ENCODE measurements at places on chromosomes 5 and 9.

DNA sequence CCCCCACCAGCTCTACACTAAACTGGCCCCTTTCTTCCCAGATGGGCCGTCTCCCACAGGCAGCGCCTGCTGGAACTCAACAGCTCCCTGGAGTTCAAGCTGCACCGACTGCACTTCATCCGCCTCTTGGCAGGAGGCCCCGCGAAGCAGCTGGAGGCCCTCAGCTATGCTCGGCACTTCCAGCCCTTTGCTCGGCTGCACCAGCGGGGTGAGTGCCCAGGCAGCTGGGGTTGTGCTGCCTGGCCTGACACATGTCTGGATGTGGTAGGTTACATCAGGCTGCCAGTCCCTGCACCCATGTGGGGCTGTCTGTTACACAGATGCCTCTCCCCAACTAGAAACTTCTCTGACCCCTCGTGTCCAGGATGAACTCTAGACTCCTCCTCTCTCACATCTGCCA, 9.8 kb downstream of the NHP2 start:
- no peak for DNase-seq

GRCh38 chr5:55680353-55680752, 31.8 kb downstream of the SLC38A9 start:
- DNase-seq: no peak

- DNase-seq: no peak
Observed at GRCh38 chr5:147101659-147102369, 133.0 kb upstream of the STK32A start.

GRCh38 chr5:83146441-83146840, 69.1 kb downstream of the XRCC4 start:
- DNase-seq: no peak

DNA sequence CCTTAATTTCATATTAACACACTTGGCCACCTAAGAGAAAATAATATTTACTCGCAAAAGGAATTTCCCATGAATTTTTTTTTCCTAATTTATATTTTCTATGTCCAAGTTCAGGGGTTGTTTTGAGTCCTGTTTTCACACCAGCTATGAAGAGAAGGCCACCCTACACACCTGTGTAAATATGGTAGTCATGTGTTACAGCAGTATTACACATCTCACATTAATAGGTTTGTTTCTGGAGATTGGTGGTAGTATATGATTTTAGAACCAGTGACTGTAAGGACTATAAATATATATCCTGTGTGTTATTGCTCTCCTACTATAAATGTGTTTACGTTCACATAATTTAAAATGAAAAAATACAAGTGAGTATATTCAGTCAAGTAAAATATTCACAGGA, 147.5 kb downstream of the PAM start:
- DNase-seq: no peak

DNA sequence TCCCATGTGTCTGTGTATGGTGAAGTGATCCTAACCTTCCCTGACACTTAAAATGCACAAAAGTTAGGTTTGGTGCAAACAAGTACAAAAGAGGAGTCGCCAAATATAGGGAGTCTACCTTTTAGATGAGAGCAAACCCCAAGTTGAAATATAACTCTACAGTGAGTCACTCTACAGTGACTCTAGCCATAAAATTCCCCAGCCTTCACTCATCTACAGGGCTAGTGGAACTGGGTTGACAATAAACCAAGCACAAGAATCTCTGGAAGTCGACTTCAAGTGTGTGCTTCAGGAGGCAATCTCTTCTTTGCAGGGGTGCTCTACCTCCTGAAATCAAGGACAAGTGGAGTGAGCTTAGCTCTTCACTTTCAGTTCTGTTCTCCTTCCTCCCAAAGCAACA, 3.3 kb downstream of the SHISAL2B start:
- no peak for DNase-seq

DNA sequence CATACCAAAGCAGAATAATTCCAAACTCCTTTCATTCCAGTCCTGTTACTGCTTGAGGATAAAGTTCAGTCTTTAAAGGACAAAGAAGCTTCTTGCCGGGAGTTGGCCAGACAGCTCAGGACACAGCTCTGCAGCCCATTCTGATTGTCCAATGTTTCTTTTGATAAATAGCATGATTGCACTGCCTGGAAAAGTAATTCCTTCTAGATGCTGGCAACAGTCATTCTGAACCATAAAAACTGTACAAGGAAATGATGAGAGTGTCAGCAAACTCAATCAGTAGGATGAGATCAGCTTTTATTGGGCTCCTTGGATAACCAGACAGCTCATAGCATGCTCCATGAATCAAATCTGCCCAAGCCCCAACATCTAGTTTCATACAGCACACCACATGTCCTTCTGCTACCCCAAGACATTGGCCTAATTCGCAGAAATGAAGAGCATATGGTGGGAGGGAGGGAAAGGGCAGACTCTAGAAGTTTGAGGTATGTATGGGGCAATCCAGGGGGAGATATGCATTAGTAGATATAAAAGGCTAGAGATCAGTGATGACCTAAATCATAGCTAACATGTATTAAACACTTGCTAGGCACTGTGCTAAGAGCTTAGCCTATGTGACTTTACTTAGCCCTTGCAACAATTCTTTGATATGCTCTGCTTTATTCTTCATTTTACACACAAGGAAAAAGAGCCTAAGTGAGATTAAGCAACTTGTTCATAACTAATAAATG, 219.9 kb upstream of the NREP start:
- DNase-seq: no peak

DNA sequence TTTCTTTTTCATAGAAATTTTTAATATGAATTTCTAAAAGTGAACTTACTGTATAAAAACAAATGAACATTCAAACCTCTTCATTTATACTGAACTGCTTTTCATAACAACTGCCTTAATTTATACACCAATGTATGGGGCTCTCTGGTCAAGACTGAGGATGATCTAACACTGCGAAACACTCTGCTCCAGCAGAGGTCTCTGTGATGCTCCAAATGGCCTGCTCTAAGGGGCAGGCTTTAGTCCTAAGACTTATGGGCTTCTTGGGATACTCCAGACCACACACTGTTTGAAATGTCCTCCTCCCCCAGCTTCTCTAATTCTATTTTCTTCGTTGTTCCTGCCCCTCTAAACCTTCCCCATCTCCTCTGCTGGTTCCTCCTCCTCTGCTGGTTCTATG, 58.5 kb downstream of the LIFR start:
- DNase-seq: no peak

DNA sequence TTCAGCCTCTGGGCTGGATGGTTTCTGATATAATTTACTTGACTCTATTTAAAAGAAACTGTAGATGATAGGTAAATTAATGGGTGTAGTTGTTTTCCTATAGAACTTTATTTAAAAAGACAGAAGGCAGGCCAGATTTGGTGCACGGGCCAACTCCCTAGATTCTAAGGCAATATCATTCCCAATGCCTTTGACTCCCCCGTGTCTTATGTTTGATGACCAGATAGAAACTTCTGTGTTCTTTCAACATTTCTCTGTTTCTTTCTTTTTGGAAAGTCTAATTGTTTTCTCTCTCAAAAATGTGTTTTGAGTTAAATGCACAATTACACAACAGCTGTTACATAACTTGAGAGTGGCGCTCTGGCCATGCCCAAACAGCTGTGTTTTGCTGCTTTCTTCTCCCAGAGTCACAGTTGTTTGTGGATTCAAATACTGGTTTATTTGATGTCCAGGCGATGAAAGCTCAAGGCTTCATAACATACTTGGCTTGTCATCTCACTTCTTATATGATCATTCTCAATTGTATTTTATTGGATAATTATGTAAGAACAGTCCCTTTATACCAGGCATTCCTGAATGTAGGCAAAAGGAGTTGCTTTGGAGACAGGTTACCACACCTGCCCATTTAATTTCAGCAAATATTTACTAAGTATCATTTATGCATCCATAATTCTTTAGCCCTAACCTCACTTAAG, 1.7 kb upstream of the ALDH1A1 start:
- no peak for DNase-seq

DNA sequence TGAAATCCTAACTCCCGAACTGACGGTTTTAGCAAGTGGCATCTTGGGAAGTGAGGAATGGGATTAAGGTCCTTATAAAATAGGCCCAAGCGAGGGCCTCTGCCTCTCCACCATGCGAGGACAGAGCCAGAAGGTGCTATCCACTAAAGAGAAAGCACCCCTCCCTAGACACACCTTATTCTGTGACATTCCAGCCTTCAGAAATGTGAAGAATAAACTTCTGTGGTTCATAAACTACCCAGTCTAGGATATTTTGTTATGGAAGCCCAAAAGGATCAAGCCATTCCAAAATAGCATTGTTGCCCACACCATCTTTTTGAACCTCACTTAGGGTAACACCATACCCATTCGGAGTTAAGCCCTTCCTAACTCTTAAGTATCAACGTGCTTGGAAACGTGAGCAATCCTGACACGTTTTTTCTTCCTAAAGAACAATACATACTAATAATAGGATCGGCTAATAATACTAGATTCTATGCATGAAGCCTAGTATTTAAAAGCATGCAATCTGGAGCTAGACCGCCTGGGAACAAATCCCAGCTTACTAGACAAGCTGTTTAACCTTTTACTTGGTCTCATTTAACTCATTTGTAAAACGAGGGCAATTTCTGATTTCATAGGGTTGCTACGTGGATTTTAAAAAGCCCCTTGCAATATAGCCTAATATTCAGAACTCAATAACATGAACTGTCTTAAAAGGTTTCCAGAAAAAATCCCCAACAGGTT, 1.1 kb upstream of the SMC2 start:
- DNase-seq: no peak

DNA sequence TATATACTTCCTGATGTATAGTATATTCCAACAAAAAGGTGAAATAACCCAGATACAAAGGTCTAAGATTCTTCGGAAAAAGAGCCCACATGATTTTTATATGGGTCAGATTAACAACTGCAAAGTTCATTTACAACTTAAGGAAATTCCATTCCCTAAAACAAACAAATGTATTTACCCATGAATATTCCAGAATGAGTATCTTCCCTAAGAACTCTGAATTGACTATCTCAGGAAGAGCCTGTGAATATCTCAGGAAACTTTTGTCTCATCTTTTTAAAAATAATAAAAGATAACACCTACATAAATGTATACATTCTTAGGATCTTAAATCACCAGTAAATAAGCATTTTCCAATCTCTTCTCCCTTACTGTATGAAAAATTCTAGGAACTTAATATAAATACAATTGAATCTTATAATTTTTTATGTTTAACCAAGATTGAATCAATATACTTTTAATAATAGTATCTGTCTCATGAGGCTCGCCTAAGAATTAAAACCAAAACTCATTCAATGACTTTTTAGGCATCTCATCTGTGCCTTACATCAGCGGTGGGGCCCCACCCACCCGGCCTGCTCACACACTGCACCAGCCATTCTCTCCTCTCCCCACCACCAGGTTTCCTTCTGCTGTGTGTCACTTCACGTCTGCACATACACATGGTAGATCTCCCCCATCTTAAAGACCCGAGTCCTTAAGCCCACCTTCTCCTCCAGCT, 78.1 kb downstream of the RAPGEF1 start:
- DNase-seq: no peak

- no peak for DNase-seq
Observed at GRCh38 chr9:136694163-136694871, 7.1 kb upstream of the AGPAT2 start.

DNA sequence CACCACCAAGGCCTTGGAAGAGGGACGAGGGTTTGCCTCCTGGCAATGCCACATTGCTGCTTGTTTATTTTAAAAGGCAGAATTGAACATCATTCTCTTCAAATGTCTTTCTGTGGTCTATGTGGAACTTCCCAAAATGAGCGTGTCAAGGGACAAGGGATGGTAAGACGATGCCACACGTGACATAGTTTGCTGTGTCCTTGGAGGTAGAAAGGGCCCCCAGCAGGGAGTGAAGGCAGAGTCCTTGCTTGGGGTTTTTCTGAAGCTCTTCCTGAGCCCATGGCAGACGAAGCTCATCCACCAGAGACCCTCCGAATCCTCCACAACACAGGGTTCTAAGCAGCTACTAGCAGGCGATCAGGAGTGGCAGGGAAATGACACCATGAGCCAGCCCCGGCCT, 28.3 kb downstream of the PRRX2 start:
- no peak for DNase-seq

DNA sequence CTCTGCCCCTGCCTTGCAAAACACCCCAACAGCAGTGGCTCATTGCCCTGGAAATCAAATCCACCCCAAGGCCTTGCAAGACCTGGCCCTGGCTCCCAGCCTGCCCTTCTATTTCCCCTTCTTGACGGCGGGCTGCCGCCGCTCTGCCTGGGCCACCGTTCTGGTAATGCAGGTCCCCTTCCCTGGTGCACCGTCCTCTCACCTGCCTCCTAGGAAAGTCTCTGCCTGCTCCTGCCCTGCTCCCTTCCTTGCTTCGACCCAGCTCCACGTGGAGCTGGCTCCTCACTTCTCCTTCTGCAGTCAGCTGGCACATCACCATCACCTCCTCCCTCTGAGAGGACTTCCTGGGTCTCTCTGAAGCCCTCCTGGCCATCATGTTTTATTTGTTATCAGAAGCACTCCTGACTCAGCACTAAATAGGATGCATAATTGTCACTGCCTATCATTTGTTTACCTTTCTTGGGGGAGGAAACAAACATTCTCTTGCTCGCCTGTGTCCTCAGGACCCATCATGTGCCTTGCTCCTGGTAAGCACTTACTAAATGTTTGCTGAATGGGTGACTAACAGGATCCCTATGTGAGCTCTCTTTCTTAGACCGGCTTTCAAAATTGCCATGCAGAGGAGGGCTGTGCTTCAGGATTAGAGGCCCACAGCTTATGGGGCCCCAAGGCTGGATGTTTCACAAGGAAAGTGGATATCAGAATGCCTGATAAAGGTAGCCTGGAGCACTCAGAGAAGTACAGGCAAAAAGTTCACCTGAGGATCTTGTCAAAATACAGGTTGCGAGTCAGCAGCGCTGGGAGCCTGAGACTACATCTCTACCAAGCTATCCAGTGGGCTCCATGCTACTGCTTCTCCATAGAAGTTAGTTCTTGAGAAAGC, 19.6 kb upstream of the C5orf47 start:
- no peak for DNase-seq

DNA sequence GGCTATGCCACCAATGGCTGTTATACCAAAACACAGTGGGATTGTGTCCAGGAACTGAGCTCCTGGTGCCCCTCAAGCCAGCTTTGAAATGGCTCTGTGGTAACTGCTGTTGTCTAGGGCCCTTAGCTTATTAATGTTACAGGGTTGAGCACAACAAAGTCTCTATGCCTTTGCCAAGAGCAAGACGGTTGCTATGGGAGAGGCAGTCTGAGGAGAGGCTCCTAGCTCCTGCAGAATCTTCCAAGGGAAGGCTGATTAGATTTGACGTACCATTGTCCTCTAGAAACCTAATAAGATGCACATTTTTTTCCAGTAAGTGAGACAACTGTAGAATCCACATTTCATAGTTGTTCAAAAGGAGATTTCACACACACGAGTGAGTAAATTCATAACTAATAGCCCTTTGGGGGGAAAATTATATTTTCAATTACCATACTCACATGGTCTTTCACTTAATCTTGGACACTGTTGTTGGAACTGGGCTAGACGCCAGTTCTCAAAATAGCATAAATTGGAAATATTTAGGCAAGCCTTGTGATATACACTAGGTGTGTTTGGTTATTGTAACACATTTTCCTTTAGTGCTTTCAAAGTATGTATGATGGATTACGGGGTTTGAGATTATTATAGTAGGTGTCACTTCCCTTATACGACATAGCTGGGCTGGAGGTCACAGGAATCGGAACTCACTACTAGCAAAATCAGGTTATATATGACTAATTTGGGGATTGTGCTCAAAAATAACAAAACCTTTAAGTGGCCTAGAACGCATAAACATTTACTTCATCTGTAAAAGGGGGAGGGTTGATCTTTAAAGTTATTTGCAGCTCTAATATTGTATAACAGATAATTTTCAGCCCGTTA, 186.3 kb upstream of the EGFLAM start:
- DNase-seq: no peak
